SJSA1 (cell line): ENCODE measurements at places on chromosomes 1 and 21. TPM values are rescaled to one million over a fixed set of nuclear protein-coding genes. Genes with fewer than 3 reads are reported as not detected.

STIL gene
- 22.6 and 42.0 TPM in 2 replicates for total RNA-seq

DNAJC16 gene
- 4.2 and 8.3 TPM in 2 replicates for total RNA-seq

DNA sequence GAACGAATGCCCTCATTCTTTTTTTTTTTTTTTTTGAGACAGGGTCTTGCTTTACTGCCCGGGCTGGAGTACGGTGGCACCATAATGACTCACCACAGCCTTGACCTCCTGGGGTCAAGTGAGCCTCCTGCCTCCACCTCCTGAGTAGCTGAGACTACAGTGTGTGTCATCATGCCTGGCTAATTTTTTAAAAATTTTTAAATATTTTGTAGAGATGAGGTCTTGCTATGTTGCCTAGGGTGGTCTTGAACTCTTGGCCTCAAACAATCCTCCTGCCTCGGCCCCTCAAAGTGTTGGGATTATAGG is 69.4 kb downstream of the ALG14 start:
- no peak for DNase-seq

DNA sequence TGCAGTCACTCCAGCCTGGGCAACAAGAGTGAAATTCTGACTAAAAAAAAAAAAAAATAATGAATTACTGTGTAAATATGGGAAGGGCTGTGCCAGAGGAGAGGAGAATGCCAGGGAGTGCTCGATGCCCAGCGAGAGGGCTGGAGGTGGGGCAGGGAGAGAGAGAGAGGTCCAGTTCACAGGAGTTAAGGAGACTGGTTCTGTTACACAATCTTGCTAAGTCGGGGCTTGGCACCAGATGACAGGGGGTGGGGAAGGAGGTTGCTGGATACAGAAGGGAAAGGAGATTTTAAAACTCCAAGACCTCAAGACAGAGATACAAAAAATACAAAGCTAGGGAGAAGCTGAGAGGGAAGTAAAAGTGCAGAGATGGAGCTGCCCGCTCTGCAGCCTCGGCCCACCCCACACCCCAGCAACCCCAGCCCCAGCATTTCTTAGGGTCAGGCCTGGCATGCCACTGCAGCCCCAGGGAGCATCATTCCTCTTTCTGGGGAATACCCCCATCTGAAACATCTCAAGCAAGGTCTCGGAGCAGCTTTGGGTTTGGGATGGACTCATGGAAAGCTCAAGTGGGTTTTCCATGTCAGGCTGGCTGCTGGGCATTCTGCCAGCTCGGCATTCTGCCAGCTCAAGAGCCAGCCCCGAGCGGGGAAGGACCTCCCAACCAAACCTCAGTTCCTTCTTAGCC is 991 bp downstream of the SELENBP1 start:
- DNase-seq: peak; percentile 54

- DNase-seq: no peak
Measured at GRCh38 chr1:213523781-213524398, 463.9 kb upstream of the PROX1 start.

GRCh38 chr1:222266223-222267196 is 281.4 kb downstream of the HHIPL2 start:
- DNase-seq: no peak
